Mesenteric fat pad (tissue), 1 donor: ENCODE measurements at places on chromosomes 6 and 20. TPM values are rescaled to one million over a fixed set of nuclear protein-coding genes. Genes with fewer than 3 reads are reported as not detected.

GRCh38 chr6:113741651-113742050 lies 115.5 kb upstream of the MARCKS start:
- DNase-seq, result no peak

Gene C20orf202
- total RNA-seq, result 0.32 TPM

Gene SMOC2
- total RNA-seq, result 46.3 TPM

- no peak for DNase-seq
Observed at GRCh38 chr6:13305288-13305687, 23.0 kb downstream of the TBC1D7 start.

DNA sequence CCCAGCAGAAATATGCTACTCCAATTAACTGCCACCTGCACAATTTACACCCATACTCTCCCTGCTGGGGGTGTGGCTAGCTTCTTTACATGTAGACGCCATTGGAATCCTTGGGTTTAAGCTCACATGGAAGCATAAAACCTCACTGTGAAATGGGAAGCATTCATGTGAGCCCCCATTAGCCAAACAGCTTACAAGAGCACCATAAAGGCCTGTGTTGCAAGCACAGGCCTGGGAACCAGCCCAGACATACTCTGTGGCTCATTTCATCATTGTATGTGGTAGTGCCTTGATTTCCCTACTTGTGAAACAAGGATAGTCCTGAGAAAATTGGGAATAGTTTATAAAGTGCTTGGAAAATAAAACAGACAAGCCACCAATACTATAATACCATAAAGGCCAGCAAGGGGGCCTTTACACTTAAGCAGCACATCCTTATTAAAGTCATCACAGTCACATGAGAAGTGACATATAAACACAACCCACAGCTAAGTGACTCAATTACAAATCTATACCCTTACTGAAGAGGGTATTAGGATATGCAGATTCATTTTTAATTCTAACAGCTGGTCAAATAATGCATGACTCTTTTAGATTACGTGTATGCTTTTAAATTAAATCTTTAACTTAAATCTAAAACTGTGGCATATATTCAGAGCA lies 6.8 kb downstream of the ADNP start:
- no peak for DNase-seq

DNA sequence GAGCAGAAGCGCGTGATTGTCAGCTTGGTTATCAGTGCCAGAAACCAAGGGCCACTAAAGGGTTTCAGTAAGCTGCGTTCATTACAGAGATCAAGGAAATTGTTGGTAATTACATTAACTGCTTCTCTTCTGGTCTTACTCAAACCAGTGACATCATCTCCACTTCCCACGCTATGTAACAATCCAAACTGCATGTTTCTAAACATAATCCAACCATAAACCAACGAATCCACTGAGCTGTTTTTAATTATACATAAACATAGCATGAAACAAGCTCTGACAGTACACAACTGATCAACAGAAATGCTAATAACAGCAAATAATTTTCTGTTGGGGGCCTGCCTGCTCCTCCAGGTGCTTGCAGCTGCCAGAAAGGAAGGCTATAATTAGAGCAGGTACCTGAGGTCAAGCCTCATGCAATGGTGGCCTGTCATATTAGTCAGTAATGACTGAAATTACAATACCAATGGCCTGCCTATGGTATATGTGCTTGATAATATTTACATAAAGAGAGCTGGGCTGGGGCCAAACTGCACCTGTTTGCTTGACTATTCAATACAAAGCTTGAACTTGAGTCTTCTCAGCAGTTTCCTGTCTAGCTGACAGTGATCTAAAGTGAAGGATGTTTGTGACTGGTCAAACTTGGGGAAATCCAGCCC lies 40.1 kb downstream of the ILRUN start:
- DNase-seq, result no peak

Gene FAM184A
- 4.8 TPM for total RNA-seq

- no peak for DNase-seq
Observed at GRCh38 chr20:50980851-50981713, 22.5 kb downstream of the MOCS3 start.

- DNase-seq, result no peak
Observed at GRCh38 chr6:157107915-157108651, 215.2 kb downstream of the TMEM242 start.
